ENCODE measurements at places on chromosomes 16 and 17. TPM values are rescaled to one million over a fixed set of nuclear protein-coding genes. Genes with fewer than 3 reads are reported as not detected.

- DNase-seq = no peak
Observed at GRCh38 chr16:22734368-22734767, 79.6 kb upstream of the HS3ST2 start.

DNA sequence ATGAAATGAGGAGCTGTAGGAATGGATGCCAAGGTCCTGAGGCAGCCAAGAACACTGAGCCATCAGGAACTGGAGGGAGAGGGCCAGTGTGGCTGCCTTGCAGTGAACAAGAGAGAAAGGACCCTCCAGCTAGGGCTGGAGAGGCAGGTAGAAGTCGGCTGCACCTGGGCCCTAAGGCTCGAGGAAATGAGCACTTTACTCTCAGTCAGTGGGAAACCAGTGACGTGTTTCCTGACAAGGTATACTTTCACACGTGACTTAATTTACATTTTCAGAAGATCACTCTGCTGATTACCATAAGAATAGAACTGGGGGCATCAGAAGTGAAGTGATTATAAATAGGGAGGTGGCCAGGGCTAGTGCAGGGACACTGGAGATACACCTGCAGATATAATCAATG lies 115.2 kb downstream of the C17orf67 start:
- DNase-seq = peak; percentile 6

GRCh38 chr17:72119873-72120641 lies 763 bp upstream of the SOX9 start:
- no peak for DNase-seq

HEATR9 gene
- total RNA-seq = 15.1 TPM

SP6 gene
- total RNA-seq = 0.09 TPM

SSTR5 gene
- total RNA-seq = not detected

GALR2 gene
- total RNA-seq = 0.27 TPM

NAE1 gene
- 97.0 TPM for total RNA-seq

Measured in natural killer cell (primary cell).